ENCODE measurements at places on chromosomes 6 and 20.

DNA sequence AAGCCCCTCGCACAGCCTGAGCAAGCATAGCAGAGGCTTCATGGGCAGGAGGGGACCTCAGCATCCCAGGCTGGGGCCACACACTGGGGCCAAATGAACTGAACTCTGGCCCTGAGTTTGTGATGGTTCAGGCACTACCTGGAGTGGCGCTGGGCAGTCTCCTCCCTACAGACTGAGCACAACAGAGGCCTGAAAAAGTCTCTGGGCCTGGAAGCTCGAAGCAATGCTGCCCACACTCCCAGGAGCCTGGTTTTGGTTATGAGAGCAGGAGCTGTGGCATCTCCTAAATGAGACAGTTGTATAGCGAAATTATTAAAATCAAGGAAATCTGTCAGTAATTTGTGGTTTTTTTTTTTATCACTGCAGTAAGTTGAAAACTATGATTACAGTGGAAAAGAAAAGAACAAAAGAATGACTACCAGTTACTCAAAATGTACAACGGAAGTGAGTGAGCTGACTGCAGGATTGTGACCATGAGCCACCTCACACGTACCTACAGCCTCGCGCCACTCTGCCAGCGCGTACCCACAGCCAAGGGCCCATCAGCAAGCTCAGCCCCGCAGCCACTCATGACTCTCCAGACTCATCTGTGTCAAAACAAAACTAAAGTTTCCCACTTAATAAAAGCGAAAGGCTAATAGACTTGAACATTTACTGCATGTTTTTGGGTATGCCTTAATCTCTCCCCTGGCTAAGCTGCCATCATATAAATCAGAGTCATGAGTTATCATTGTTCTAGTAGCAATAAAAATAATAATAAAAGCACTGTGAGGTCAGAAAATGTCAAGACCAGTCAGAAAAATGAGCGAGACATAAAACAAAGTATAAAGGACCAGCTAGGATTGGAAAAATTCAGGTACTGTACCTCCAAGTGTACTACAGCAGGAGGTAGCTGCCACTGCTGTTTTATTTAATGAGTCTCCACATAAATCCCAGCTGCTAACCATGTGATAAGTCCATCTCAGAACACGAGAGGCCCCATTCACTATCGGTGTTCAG is 177.0 kb downstream of the FOXC1 start:
- DNase-seq, result no peak

GRCh38 chr20:59636766-59637370 is 32.5 kb downstream of the PHACTR3 start:
- no peak for DNase-seq

DNA sequence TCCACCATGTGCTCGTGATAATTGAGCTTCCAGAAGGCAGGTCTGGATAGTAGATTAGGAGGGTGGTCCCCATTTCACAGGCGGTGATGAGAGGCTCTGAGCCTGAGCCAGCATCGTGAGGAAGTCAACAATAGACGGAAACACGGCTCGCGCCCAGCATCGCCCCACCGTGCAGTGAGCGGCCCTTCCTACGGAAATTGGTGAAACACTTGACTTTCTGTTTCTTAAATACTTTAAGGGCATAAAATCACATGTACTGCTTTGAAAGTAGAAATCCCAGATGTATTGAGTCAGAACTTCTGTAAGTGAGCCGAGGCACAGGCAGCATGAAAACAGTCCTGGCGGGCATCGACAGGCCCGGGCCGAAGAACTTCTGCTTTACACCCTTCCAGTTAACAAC is 4.3 kb upstream of the KIF25 start:
- no peak for DNase-seq

- DNase-seq, result no peak
Measured at GRCh38 chr6:24900917-24901697, 34.7 kb downstream of the RIPOR2 start.

GRCh38 chr6:157556671-157557430 is 175.9 kb downstream of the ZDHHC14 start:
- DNase-seq, result no peak

- no peak for DNase-seq
Measured at GRCh38 chr6:109722564-109723254, 31.6 kb downstream of the FIG4 start.

GRCh38 chr20:62838128-62838891 is 21.5 kb downstream of the COL9A3 start:
- DNase-seq, result no peak

DNA sequence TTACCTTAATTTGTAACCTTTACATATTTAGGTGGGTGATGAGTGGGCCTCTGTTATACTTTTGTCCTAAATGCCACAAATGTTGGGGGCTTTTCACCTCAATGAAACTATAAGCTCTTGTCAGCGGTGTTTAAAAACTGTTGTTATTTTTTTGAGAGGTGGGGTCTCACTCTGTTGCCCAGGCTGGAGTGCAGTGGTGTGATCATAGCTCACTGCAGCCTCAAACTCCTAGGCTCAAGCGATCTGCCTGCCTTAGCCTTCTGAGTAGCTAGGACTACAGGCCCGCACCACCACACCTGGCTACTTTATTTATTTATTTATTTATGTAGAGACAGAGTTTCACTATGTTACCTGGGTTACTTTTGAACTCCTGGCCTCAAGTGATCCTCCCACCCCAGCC is 66.7 kb downstream of the ZDHHC14 start:
- no peak for DNase-seq

DNA sequence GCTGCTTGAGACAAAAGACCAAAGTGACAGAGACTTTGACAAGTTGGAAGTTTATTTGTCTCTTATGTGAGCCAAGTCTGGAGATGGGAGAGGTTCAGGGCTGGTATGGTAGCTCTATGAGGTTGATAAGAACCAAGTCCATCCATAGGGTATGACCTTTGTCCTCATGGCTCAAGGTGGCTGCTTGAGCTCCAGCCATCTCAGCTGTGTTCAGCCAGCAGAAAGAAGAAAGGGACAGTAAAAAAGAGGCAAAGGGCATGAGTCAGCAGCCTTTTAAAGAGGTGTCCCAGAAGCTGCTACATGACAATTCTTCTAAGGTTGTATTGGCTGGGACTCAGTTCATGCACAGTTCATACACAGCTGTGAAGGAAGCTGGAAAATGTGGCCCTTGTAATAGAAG is 49.0 kb downstream of the CD40 start:
- no peak for DNase-seq

DNA sequence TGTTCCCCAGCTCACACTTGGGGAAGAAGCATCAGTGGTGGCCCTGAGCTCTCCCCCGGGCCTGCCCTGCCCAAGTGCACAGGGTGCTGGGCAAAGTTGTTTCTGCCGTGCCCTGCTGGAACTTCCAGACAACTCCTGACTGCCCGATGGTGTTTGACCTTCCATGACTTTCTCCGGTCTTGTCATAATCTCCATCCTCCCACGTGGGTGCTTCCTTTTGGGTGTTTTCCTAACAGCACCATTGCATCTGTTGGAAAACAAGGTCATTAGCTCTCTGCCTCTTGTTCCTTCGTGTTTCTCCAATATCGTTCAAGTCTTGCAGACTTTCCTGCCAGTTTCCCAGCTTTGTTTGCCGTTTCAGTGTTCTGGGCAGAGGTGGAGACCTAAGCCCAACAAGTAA is 68.7 kb upstream of the TIAM2 start:
- no peak for DNase-seq

DNA sequence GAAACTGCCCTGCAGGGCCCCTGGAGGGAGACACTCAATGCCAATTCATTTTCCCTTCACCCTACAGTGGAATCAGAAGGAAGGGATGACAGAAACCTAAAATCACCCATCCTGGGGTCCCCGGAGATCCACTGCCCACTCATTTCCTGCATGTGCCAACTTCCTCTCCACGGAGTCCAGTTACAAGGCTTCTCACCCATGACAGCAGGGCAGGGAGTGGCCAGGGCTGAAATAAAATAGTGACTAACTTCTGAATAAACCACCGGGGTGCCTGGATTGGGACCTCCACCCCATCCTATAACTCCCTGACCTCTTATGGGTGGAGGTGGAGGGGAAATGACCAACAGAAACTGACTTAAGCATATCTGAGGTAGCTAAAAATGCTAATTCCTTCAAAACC is 362.3 kb downstream of the MAFB start:
- DNase-seq, result no peak

GRCh38 chr20:48603116-48603818 is 224.5 kb downstream of the PREX1 start:
- no peak for DNase-seq

GRCh38 chr6:87382861-87383260 is 24.9 kb upstream of the CFAP206 start:
- no peak for DNase-seq

DNA sequence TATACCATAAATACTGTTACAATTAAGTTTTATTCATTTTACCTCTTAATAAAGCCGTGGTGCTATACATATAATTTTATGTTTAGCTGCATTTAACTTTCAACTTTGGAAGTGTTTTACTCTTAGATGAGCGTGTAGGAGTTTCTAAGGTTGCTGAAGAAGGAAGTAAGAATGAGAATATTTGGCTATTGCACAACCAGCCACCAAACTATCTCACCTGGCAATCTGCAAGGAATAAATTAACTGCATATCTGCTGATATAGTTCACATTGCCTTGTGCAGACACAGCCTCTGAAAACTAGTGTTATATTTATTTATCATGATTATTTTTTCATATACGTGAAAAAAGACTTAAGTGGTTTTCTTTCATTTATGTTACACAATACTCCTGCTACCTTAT is 230.4 kb downstream of the PLCB1 start:
- DNase-seq, result no peak

GRCh38 chr6:82144852-82145340 is 102.6 kb downstream of the IBTK start:
- peak; percentile 53 for DNase-seq

DNA sequence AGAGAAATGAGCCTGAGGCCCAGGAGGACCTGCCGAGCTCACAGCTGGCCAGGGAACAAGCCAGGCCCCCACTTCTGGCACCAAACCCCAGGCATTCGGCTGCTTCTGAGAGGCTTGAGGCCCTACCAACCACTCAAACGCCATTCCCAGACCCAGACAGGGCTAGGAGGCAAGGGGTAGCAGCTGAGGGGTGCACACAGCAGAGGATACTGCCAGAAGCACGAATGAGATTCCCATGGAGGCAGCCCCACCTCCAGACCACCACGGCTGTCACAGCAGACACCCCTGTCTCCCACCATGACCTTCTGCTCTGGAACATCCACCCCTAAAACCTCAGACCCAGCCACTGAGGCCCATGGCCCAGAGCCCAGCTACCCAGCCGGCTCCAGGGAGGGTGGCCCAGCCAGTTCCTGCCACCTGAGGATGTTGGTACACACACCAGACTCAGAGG is 36.1 kb downstream of the NTSR1 start:
- DNase-seq, result no peak

DNA sequence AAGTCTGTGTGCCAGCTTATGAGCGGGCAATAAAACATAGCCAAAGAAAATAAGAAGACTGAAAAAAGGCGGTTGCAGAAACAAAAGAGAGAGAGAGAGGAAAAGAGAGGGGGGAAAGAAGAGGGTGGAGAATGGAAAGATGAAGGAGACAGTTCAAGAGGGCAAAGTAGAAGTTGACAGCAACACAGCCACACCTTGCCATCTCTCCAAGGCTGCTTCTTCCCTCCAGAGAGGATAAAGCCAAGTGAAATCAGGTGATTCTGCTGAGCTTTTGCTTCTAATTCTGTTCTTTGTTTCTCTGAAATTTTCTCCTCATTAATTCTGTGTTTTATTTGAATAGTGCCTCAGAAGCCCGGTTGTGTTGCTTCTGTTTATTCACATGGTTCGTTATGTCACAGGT is 48.5 kb downstream of the PTPRK start:
- no peak for DNase-seq

DNA sequence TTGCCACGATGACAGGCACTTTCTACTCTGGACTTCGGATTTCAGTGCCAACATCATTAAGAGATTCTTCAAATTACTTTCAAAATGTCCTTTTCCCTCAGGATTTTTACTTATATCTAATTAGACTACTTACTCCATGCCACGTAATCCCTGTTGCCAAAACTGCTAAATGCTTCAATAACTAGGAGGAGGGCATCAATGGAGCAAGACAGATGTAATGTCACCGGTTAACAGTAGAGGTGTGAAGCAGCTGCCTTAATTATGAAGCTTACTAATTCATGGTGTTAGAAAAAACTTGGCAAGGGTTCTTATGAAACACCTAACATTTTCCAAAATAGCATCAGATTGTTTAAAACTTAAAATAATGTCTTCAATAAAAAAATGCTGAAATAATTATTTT is 111.2 kb upstream of the SIM1 start:
- no peak for DNase-seq

- no peak for DNase-seq
Measured at GRCh38 chr6:158356586-158357546, 44.6 kb downstream of the TULP4 start.

Measured in thoracic aorta (tissue), 2 donors.